Left forelimb (tissue), 1 donor: ENCODE measurements at places on chromosomes 2 and 18.

DNA sequence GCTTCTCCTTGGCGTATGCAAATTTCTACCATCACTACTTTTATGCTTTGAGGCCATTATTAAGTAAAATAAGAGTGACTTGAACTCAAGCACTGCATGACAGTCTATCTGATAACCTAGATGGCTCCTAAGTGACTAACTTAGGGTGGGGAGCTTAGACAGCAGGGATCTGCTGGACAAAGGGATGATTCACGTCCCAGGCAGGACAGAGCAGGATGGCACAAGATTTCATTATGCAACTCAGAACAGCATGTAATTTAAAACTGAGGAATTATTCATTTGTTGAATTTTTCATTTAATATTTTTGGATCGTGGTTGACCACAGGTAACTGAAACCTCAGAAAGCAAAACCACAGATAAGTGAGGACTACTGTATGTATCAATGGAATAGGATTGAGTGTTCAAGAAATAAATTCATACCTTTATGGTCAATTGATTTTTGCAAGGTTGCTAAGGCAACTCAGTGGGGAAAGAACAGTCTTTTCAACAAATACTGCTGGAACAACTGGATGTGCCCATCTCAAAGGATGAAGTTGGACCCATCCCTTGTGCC is 115.3 kb downstream of the MBD2 start:
- DNase-seq: no peak

GRCh38 chr2:46701152-46701551 is 214.5 kb downstream of the MCFD2 start:
- DNase-seq: no peak

DNA sequence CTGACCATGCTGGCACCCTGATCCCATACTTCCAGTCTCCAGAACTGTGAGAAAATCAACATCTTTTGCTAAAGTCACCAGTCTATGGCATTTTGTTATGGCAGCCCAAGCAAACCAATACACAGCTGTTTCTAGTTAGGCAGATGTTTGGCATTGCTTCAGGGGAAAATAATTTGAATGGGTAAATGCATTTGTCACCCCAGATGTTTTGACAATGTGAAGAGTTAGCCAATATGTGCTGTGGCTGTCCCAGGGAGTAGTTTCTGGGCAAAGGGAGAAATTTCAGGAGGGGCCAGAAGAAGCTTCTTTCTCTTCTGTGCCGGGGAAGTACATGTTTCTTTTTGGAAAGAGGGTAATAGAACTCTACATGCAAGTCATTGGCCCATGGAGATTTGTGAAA is 619.0 kb downstream of the SLC4A3 start:
- no peak for DNase-seq

DNA sequence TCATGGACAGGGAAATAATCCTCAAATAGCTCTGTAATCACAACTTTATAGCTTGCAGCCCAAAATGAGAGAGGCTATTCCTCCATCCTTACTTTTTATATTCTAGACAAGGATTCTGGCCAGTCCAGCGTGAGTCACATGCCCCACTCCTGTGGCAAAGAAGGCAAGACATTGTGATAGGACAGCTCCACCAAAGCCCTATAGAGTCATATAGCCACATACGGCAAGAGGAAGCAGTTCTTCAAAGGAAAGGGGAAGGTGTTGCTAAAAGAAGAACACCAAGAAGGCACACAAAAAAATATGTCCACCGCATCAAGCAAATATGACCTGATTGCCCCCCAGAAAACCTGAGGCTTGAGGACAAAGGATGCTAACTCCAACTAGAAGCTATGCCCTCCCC is 3.4 kb upstream of the GFPT1 start:
- no peak for DNase-seq
